ENCODE measurements at places on chromosomes 1 and 21.

- no peak for DNase-seq
Measured at GRCh38 chr1:150927624-150928023, 1.5 kb downstream of the SETDB1 start.

DNA sequence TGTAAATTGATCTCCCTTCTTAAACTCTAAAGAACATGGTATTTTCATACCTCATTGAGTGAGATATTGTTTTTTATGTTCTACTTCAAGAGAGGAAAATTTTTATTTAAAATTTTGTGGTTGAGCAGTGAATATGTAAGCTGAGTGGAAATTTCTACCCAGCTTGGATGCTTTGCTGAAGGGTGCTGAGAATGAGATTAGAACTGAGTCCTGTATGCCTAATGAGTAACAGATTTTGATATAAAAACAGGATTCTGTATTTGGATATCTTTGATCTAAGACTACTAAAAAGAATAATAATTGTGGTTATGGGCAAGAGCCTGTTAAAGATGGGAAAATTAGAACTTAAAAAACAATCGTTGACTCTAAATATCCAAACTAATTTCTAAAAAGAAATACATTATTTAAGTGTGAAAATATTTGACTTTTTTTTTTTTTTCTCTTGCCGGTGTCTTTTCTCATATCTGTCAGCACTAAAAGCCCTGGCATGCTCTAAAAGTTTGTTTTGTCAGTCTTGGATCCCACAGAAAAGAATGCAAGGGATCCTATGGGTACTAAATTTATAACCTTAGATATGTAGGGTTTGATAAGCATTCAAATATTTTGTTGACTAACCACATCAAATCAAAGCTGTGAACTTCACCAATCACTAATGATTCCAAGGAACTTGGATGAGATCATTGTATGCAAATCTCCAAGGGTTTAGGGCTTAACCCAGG is 652.3 kb downstream of the PTPRC start:
- no peak for DNase-seq

GRCh38 chr1:218829097-218829496 is 344.6 kb upstream of the LYPLAL1 start:
- no peak for DNase-seq

DNA sequence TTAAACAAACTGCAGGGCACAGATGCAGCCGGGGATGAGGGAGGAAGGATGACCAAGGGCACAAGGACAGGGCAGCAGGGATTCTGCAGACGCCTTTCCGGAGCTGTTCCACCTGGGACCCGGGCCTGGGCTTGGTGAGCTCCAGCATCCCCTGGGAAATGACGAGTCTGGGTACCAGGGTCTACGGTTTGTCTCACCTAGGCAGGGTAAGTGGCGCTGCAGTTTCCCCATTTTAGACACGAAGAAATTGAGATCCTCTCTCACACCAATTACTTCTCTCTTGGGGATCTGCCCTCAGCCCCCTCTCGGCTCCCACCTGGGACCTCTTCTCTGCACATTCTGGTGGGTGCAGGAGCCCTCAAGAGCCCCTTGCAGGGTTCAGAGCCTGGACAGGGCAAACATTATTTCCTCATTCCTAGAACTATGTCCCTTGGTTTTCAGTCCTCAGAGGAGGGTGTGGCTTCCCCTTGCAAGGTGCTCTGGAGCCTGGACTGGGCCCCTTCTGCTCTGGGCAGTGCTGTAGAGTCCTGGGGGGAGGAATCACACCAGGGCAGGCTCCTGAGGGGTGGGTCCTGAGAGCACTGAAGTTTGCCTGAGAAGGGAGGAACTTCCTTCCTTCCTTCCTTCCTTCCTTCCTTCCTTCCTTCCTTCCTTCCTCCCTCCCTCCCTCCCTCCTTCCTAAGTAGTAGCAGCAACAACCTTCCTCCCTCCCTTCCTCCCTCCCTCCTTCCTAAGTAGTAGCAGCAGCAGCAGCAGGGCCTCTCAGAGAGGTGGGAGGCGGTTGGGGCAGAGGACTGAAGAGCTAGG is 16.0 kb downstream of the RAP1GAP start:
- DNase-seq: no peak

- DNase-seq: no peak
Measured at GRCh38 chr1:243251539-243251938, 3.5 kb downstream of the CEP170 start.

Measured in stimulated activated CD8-positive, alpha-beta memory T cell treated with anti-CD3 and anti-CD28 coated beads, Interleukin-12 subunit alpha, Interleukin-12 subunit beta, amount 100 ng/mL, for 1 hour (primary cell).